HAP-1 (cell line): ENCODE measurements at places on chromosomes 6 and 20.
A peak's percentile ranks its signal among the peaks of the same experiment; 100 is the strongest.

- DNase-seq, result peak; percentile 80
These were observed at the start of gene COL19A1 for GRCh38 chr6:69866351-69866769. Gene COL19A1 (plus strand): TSS chr6:69866556. CDS start chr6:69879568, 13,012 bp downstream.

DNA sequence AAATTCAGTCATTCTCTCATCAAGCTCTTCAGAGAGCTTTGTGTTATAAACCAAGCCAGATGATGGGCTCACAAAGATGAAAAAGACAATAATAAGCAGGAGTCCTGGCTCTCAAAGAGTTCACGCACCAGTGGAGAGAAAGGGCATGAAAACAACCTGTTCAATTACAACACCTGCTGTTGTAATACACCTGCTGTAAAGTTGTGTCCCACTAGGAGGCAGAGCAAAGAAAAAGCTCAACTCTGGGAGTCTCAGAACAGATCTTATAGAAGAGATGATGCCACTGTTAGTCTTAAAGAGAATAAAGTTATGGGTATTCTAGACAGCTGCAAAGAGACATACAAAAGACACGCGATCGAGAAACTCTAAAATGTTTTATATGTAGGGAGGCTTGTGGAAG lies 100.6 kb downstream of the DCDC2 start:
- no peak for DNase-seq

- no peak for DNase-seq
These were observed 313.9 kb downstream of the UBE3D start for GRCh38 chr6:82751718-82752117.

DNA sequence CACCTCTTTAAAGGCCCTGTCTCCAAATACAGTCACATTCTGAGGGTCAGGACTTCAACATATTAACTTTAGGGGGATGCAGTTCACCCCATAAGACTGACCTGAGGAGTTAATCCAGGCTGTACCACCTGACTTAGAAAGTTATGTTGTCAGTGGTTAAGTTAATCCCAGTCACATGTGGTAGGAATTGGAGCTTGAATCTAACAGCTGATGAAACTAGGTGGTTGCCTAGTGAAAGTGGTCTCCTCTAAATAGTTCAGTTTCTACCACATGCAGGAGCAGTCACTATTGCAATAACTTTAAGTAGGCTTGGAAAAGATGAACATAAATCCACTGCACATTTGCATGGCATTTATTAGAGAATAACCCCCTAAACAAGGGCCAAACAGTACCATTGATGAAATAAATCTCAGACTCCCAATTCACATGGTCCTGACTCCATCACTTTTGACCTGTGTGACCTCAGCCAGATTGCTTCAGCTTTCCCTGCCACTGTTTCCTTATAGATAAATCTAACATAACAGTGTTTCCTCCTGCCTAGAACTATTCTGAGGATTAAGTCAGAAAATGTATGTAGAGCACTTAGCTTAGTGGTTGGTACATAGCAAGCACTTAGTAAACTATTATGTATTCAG lies 20.1 kb downstream of the SAMD5 start:
- no peak for DNase-seq

- no peak for DNase-seq
These were observed 648.5 kb downstream of the RNF144B start for GRCh38 chr6:19035461-19036195.

DNA sequence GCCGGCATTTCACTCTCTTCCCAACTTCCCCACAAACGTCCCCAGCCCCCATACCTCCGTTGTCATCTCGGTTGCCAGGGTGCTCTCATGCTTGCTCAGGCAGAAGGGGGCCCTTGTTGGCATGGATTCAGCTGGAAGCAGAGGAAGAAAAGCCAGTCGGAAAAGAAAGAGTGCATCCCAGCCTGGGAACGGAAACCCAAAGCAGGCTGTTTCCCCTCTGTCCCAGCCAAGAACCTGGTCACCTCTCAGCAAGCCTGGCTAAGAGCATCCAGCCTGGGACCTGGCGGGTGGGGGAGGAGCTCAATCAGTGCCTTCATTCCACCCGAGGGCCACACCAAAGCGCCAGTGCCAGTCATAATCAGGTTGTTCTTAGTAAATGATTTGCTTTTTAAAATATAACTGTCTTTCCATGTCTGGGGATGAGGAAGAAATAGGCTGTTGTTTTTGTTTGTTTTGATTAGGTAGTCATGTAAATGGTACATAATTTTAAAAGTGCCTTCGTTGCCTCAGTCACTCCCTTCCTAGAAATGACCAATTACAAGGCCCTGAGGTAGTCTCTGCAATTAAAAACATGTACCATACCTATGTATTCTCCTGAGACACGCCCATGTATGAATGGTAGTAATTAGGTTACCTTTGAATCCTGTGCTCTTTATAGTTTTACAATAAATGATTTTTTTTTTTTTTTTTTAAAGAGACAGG lies 21.1 kb downstream of the CHMP4B start:
- DNase-seq, result no peak
